Inflammatory macrophage treated with lipopolysaccharide for 1 hour (primary cell): ENCODE measurements at places on chromosomes 3 and 15.

GRCh38 chr15:32732574-32733157 lies 14.9 kb downstream of the GREM1 start:
- DNase-seq: no peak

GRCh38 chr3:157122116-157122515 lies 37.8 kb downstream of the CCNL1 start:
- no peak for DNase-seq

- peak; percentile 30 for DNase-seq
These were observed 585 bp upstream of the MKRN2 start for GRCh38 chr3:12556314-12556689.

GRCh38 chr3:112629425-112629824 lies 11.5 kb downstream of the CCDC80 start:
- peak; percentile 36 for DNase-seq

DNA sequence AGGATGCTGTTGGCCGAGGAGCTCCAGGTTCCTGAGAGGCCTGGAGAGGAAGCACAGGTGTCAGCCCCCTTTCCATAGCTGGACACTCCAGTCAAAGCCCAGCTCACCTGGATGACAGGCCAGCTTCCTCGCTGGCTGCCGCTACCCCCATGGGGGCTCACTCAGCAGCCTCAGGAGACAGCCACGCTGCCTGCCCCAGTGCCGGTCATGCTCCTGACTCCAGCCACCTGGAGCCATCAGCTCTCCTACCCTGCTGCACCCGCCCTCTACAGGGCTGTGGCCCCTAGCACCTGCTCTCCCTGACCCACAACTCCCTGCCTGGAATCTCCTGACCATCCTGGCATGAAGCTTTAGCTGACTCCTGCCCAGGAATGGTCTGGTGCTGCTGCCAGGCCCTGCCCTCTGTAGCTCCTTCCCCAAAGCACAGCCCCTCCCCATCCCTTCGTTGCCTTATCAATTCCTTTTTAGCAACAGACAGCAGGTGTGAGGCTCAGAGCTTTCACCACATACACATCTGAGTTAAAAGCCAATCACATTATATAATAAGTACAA lies 94.2 kb downstream of the NUP210 start:
- no peak for DNase-seq

- no peak for DNase-seq
These were observed 7.8 kb downstream of the DLEC1 start for GRCh38 chr3:38046821-38047220.

DNA sequence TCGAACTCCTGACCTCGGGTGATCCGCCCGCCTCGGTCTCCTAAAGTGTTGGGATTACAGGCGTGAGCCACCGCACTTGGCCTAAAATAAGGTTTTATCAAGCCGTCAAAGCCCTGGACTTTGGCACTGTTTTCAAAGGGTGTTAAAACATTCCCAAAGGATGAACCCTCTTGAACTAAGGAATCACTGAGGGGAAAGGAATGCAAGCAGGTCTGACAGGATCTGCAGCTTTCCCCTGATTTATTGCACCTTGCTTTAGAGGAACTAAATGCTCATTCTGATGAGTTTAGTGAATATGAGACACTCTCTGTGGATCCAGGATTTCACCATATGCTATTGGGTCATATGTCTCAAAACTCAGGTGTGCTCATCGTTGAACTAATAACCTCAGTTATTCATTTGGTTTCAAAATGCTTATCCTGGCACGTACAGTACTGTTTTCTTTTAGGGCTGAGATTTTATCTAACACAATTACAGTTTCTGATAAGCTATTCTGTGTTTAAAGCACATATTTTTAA lies 63.0 kb upstream of the TSC22D2 start:
- no peak for DNase-seq

GRCh38 chr15:88835119-88835518 lies 31.9 kb downstream of the ACAN start:
- no peak for DNase-seq

DNA sequence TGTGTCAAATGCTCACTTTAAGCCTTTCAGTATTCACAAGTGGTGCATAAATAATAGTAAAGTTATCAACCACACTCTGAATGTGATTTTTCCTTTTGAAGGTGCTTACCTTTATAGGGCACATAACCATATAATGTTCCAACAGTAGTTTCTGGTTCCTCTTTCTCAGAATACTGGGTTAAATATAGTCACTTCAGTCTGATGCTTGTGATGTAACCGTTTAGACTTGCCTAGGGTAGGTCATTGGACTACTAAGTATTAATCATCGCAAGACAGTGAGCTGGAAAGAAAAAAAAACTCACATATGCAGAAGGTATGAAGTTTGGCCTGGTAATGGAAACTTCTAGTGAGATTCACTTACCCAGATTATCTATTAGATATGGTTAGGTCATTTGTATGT lies 1.9 kb downstream of the KBTBD8 start:
- DNase-seq: peak; percentile 82

DNA sequence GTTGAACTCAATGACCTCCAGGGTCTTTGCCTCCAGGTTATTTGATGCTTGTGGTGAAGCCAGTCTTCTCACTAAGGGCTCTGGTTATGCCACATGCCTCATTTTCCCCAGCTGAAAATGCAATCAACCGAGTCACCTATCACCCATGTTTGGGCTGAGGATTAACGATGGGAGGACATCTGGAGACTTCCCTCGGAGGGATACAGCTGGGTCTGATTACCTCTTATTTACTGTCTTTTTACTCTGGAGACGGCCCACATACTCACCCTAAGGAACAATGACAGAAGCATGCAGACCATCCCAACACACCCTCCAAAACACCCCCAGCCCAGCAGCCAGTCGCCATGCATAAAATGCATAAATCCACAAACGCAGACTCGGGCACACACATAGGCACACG lies 187.4 kb downstream of the OPA1 start:
- no peak for DNase-seq

- no peak for DNase-seq
These were observed 374.6 kb upstream of the ARL6 start for GRCh38 chr3:97389936-97390335.

DNA sequence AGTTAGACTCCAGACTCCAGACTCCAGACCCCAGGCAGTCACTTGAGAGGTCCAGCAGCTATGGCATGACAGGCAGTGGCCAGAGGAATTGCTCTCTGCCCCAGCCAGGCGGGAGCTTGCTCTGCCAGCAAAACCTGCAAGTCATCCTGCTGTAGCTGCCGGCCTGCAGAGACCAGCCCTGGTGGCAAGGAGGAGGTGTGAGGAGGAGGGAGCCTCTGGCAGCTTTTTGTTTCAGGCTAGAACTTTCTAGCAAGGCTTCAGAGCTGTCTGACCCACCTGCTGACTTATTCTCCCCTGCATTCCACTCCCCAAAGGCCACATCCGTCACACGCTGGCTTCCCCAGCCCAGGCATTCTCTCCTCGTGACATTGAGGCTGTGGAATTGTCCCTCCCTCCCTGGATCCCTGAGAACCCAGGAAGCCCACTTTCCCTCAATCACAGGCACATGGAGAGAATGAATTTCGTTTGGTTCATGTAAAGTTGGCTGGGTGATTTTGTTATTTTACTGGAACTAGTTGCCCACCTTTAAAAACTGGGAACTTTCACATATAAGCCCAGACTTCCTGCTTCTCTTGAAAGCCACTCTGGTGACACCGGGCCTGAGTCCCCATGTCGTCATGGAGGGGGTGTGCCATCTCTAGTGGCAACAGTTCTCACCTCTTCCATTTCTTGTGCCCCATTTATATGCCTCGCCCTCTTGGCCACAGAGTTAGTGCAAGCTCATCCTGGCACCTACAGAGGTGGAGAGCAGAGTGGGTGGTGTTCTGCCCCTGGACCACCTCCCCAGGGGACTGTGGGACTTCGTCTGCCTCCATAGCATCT lies 82.7 kb downstream of the ABHD5 start:
- DNase-seq: peak; percentile 53

DNA sequence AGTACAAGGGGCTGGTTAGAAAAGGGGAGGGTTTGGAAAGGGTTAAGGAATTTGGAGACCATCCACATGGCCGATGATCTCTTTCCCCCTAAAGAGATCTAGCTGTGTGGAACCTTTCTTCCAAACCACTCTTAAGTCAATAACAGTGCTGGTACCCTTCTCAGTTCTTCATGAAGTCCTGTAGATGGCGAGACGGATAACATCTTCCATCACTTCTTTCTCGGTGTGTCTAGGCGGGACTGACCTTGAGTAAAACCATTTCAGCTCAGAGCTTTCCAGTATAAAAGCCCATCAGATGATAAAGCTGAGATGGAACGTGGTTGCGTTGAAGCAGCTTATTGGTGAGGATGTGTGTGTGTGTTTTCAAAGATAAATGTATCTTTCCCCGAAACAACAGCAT lies 151.5 kb upstream of the BHLHE40 start:
- no peak for DNase-seq

DNA sequence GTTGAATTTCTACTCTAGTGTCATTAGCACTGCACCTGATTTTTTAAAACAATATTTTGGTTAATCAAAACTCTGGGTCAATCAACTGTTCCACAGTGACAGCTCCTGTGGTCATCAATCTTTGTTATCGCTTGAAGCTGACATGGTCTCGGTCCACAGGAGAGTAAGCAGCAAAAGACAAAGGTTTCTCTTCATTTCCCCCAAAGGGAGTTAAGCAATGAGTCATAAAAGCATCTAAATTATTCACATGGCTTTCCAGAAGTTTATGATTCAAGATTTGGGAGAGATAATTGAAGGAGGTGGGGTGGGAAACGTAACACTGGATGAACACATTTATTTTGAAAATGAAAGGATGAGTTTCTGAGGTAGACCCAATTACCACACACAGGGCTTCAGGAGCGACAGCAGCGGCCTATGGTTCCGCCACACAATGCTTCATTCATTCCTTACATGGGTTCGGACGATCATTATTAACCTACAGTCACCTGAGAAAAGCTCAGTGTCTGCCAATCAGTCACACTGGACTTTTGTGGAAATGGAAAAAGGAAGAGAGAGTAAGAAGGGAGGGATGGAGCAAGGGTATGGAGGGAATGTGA lies 505.1 kb downstream of the FHIT start:
- DNase-seq: no peak

DNA sequence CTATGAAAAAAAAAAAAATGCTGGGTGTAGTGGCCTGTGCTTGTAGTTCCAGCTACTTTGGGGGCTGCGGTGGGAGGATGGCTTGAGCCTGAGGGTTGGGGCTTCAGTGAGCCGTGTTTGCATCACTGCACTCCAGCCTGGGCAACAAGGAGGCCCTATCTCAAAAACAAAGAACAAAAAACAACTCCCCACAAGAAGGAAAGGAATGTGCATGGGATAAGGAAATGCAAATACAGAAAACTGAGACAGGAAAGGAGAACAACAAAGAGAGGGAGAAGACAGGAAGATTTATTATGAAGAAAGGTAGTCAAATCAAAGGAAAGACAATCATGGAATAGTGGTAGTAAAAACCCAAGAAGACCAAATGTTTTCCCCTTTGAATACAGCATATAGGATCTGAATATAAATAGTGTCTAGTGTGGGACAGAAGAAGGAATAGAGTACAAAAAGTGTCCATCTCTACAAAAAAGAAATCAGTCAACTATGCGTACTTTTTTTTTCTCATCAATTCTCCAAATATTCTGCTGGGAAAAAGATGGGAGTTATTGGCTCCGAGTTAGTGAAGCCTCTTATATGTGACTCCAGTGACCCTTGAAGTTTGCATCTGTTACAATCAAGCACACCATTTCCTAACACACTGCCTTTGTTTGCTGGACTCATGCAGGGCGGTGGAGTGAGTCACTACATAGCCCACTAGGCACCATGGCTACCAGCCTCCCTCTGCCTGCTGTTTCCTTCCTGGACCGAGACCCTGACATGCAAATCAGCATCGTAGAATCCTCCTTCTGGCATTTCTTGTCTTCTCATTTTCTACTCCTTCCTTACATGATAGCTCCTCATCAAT lies 101.2 kb upstream of the PTX3 start:
- no peak for DNase-seq

DNA sequence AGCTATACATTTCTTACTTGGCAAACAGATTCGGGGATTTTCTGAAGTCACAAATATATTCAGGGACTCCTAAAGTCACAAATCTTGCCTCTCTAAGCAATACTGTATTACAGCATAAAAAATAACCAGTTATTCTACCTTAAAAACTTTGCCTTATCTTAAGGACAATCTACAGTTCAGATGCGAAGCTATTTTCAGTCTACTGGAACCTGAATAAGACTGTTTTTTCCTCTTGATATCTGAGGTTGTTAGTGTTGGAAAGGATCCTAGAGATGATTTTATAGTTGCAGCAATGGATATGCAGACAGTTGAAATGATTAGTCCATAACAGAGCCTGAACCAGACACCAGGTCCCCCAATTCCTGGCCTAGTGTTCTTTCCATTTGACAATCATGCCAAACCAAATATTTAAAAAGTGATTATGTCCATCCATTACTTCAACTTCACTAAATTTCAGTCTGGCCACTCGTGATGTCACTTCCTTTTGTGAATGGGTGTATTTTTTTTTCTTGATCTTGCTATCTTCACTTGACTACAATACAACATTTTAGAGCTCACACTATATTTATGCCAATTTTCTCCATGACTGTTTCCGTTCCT lies 1.8 kb downstream of the HDGFL3 start:
- DNase-seq: no peak
